NCI-H187 (cell line): ENCODE measurements at places on chromosomes 2 and 18.

- DNase-seq, result no peak
Observed at GRCh38 chr2:29920130-29920577, 1.2 kb downstream of the ALK start.

- DNase-seq, result no peak
Observed at GRCh38 chr2:154911729-154912128, 213.2 kb downstream of the KCNJ3 start.

DNA sequence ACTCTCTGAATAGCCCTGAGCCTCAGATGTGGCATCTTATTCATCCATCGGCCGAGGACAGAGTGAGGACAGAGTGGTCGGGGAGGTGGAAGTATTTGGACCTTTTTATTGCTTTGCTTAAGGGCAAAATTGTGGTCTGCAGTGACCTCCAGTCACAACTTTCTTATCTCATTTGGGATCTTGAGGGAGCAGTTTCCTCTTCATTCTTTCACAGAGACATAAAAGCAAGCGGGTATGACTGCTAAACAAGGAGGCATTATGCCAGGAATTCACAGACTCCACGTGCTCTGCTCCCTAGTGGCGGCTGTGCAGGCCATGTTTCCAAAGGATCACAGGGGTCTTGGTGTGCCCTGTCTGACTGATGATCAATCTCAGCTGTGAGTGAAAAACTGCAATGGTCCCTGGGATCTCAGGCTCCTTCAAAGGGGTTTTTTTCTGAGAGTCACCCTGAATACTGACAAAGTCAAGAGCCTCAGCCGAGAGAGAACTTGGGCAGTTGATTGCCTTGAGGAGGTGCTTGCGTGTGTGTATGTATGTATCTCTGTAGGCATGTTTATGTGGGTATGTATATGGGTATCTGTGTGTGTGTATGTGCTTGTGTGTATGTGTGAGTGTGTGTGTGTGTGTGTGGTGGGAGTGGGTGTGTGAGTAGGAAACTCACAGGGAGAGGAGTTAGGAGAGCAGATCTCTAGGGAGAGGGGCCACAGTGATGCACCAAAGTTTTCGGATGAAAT is 47.7 kb downstream of the RAPGEF4 start:
- DNase-seq, result no peak

- no peak for DNase-seq
Observed at GRCh38 chr2:136393514-136393913, 275.6 kb upstream of the CXCR4 start.

DNA sequence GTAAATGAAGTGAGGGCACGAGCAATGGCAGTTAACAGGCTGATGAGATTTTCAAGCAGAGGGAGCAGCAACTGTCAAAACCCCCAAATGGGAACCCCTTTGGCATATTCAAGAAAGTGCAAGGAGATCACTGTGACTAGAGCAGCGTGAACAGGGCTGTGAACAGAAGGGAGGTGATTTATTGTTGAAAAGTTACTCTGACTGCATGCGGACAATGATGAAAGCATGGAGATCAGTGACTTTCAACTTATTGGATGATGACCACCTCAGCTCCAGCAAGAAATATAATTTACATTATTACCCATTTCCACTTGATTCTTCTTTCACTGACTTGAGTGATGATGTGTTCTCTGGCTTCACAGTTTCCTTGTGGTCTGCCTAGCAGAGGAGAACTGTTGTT is 187.8 kb upstream of the BOD1L2 start:
- DNase-seq, result no peak

DNA sequence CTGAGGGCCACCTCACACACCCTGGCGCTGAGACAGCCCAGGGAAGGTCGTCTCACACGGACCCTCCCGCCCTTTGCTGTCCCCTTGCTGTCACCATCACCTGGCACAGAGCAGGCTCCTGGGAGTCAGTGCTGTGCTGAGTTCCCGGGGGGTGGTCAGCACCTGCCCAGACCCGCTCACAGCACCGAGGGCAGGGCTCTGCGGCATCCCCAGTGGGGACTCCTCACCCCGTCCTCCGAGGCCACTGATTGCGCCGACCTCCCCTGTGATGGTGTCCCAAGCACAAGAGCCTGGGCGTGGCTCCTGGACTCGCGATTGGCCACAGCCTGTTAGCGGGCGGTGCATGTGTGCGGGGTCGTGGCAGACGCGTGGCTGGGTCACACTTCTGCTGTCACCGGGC is 65.9 kb downstream of the NFATC1 start:
- no peak for DNase-seq

DNA sequence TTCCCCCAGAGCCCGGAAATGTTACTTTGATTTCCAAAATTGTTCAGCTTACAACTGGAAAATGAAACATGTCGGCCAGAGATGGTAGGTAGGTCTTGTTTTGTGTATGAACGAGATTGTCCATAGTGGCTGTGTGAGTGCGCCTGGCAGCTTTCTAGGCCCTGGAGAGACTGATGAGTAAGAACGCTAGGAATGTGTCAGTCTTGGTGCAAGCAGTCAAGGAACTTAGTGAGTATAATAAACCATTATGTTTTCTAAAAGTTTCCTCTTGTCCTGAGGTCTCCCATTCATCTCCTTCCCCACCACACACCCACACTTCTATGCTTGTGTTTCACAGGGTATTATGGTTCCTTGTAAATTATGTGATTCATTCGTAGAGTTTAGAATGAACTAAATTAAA is 234.2 kb downstream of the CDH2 start:
- DNase-seq, result no peak

GRCh38 chr2:42224422-42225067 is 55.4 kb downstream of the EML4 start:
- DNase-seq, result no peak

DNA sequence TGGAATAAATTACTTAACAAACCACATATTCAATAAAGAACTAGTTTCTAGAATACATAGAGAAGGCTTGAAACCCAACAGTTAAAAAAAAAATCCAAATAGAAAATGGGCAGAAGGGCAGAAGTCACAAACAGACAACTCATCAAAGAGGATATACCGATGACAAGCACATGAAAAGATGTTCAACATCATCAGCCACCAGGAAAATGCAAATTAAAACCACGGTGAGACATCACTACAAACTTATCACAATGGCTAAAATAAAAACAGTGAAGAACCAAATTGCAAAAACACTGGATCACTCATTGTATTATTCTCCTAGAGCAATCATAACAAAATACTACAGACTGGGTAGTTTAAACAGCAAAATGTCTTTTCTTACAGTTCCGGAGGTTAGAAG is 14.5 kb downstream of the SESTD1 start:
- DNase-seq, result no peak
